ENCODE measurements at places on chromosomes 13 and 19.

DNA sequence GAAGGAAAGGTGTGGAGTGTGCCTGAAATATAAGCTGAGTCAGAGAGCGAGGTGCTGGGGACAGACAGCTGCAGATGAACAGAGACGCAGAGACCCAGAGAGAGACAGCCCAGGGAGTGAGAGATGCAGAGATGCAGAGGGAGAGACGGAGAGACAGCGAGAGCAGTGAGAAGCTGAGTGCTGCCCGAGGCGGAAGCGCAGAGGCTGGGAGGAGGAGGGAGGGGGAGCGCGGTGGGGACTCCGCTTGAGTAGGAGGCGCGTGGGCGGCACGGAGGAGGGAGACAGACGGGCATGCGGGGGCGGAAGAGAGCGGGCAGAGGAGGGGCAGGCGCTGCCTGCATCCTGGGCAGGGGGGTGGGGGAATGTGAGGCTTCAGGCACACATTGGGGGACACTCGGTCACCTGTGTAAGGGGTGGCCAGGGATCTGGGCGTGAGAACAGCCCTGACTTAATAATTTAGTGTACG, 25.7 kb downstream of the SLC8A2 start:
- no peak for DNase-seq

DNA sequence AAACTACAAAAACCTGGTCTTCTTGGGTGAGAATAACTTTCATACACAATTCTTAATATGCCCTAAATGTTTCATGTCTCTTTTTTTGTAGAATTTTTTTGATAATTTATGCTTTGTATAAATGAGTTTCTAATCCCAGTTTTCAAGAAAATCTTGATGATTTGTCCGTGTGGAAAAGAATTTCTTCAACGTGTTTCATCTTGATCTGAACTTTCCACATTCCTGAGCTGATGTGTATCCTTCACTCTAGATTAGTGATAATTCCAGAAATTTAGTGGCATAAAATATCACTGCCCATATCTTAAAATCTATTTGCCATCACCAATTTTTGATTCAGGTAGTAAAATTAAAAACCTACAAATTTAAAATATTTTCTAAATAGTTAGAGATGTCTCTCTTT, 24.6 kb downstream of the ZNF431 start:
- DNase-seq = no peak

GRCh38 chr19:35812220-35813042, at the start of gene PRODH2:
TSS of gene PRODH2 (minus strand) at chr19:35812845. CDS start at chr19:35812805, 40 bp downstream.
- no peak for DNase-seq

DNA sequence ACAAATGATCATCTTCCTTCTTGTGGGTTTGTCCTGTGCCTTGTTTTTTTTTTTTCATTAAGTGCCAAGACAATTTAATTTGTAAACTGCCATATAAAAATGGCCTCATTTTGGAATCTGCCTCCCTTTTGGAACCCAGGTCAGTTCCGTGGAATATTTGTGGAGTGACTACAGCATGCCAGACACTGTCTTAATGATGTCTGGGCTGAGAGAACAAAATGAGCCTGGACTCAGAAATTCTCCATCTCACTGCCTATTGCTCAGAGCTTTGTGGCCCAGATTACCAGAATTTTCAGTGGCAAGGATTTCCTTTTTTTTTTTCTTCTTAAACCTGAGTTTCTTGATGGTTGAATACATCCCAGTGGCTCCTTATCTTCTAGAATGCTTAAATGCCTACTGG, 340.6 kb downstream of the ENOX1 start:
- DNase-seq = no peak

DNA sequence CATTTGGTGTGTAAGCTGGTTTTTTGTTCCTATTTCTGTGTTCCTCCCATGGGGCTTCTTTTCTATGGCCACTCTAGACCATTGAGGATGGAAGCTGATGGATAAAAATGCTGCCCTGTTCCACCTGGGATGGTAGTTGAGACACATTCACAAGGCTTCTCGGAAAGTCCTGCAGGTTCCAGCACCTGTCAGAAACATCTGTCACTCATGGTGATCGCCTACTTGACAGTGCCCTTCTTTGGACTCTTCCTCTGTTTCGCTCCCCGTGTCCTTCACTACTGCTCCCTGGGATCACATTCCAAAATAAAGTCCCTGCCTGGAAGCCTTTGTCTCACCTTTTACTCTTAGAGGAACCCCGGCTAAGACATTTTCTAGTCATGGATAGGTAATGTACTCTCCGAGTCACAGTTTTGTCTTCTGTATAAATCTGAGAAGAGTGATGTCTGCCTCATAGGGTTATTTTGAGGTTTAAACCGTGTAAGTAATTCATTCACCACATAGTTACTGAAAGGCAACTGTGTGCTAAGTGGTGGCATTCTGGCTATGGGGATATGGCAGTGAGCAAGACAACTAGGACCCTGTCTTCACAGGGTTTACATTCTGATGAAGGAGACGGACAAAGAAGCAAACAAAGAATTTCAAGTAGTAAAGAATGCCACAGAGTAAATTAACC, 21.0 kb downstream of the UBAC2 start:
- no peak for DNase-seq

DNA sequence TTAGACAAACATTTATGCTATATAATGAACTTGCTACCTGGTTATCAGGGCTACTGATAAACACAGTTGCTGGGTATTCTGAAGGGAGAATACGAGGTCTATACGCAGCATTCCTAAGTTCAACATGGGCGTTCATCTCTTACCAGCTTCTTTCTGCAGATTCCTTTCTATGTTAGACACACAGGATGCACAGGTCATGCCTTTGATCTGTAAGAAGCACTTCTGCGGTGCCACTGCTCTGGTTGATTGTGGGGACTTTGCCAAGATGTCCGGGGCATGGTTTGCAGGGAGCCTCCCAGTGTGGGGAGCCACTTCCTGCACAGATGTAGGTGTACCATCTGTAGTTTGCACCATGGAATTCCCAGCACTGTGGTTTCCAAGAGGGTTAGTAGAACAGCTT, 40.9 kb downstream of the ATP7B start:
- DNase-seq = no peak

DNA sequence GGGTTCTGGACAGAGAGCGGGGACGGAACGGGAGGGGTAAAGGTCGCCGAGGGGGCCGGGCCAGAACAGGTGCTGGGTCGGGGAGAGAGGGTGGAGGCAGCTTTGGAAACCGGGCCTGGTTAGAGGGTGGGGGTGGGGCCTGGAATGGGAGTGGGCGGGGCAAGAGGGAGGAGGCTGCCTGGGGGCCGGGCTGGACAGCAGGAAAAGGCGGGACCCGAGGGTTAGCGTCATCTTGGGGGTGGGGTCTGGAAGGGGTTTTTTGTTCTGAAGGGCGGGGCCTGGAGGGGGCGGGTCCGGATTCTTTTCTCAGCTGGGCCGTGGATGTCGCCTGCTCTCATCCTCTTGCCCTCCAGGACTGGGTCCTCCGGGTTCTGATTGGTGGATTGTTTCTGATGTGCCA, 4.3 kb upstream of the ZNF813 start:
- no peak for DNase-seq

DNA sequence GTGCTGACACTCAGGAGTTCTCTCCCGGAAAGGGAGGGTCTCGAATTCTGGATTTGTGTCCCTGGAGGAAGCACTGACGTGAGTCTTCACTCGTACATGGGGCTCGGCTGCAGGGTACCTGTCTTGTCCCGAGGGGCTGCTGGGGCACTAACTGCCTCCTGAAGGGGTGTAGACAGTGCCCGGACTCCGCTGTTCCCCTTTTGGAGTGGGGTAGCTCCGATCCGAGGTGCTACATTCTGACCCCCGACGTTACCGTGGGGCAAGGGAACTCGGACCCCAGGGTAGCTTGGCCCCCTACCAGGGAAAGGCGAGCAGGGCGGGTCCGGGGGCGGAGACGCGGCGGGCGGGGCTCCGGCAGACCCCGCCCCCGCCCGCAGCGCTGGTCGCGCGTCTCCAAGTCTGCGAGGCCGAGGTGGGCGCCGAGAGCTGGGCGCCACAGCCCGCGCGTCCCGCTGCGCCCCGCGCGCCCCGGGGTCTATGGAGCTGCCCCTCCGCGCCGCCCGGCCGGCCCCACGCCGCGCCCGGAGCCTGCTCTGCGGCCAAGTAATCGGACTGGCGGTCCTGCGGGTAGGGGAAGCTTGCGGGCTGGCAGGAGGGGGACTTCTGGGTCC, at the start of gene NPAS1:
Gene NPAS1 (plus strand): TSS at position 407 of the 611 bp plus-strand sequence. CDS start 1,211 bp downstream, outside the sequence.
- no peak for DNase-seq

GRCh38 chr13:96636001-96636709, 358.1 kb downstream of the OXGR1 start:
- DNase-seq = no peak

DNA sequence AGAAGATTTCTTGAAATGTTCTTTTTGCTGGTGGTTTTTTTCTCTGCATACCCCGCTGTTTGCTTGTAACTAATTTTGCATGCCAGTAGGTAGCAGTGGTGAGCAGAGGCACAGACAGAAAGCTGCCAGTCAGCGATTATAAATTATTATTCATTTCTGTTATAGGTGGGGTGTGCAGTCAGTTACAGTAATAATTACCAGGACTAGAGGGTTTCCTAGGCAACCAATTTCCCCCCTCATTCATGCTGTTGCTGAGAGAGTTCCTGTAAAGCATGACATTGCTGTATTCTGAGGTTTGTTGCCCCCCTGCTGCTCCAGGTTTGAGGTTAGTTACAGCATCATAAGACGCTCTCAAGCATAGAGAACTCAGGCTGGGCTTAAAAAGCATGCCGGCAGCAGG, 104.5 kb downstream of the URI1 start:
- no peak for DNase-seq

- DNase-seq = no peak
Measured at GRCh38 chr19:18392926-18393325, 4.5 kb downstream of the LRRC25 start.

- DNase-seq = no peak
Measured at GRCh38 chr13:112995395-112996191, 26.6 kb downstream of the MCF2L start.

DNA sequence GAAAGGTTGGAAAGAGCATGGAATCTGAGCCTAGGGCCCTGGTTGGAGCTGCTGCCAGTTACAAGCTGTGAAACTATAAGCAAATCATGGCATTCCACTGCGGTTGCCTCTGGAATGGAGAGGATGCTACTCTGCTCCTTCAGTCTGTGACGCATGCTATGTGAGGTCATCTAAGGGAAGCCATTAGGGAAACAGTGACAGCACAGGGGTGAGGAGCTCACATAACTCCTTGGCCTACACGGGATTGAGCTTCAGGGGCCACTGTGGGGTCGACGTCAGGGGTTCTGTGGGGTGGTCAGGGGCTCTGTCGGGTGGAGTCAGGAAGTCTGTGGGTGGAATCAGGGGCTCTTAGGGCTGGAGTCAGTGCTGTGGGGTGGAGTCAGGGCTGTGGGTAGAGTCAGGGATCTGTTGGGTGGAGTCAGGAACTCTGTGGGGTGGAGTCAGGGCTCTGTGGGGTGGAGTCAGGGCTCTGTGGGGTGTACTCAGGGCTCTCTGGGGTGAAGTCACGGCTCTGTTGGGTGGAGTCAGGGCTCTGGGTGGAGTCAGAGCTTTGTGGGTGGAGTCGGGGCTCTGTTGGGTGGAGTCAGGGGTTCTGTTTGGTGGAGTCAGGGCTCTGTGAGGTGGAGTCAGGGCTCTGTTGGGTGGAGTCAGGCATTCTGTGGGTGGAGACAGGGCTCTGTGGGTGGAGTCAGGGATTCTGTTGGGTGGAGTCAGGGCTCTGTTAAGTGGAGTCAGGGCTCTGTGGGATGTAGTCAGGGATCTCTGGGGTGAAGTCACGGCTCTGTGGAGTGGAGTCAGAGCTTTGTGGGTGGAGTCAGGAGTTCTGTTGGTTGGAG, 35.8 kb upstream of the MEDAG start:
- DNase-seq = no peak

GRCh38 chr13:30120133-30120822, 187.1 kb downstream of the KATNAL1 start:
- no peak for DNase-seq

- no peak for DNase-seq
Measured at GRCh38 chr19:49557641-49558325, 22.6 kb downstream of the NOSIP start.

- DNase-seq = no peak
Measured at GRCh38 chr19:38733493-38734175, 10.6 kb downstream of the CAPN12 start.

DNA sequence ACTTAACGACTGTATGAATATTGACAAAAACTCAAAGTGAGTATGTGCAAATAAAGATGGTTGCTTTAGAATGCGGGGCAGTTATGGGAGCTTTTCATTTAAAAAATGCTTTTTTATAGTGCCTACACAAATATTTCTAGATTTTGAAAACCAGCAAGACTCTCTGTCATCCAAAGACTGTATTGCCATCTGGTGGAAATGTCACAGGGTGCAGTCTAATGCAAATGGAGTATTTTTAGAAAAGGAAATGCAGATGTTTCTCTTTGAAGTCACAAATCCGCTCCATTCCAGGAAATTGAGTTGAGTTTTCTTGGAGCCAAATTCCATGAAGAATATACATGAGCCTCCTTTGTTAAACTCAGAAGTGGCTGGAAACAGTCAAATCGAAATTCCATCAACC, 2.3 kb upstream of the C1QTNF9B start:
- no peak for DNase-seq

- no peak for DNase-seq
Measured at GRCh38 chr19:45446295-45446694, 21.5 kb upstream of the FOSB start.

DNA sequence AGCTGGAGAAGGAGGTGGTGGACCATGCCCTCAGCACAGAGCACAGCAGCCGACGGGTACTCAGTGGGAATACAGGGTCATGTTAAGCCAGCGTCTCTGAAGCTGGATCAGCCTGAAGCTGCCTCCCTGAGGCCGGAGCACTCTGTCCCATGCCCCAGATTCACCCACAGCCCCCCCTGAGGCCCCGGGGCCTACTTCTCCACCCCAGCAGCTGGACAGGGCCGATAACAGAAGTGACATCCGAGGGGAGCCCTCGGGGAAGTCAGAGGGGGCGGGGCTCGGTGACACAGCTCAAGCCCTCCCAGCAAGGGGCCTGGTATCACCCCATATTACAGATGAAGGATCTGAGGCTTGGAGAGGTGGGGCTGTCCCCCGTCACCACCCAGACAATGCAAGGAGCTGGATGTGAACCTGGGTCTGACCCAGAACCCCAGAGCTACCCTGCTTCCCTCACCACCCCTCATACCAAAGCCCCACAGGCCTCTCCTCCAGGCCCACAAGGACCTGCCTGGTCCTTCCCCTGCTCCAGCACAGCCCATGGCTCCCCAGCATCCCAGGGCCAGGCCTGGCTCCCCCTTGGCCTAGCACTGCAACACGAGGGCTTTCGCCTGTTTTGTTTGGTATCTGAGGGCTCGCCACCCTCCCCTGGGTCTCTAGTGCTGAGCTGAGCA, 5.7 kb downstream of the R3HDM4 start:
- no peak for DNase-seq

DNA sequence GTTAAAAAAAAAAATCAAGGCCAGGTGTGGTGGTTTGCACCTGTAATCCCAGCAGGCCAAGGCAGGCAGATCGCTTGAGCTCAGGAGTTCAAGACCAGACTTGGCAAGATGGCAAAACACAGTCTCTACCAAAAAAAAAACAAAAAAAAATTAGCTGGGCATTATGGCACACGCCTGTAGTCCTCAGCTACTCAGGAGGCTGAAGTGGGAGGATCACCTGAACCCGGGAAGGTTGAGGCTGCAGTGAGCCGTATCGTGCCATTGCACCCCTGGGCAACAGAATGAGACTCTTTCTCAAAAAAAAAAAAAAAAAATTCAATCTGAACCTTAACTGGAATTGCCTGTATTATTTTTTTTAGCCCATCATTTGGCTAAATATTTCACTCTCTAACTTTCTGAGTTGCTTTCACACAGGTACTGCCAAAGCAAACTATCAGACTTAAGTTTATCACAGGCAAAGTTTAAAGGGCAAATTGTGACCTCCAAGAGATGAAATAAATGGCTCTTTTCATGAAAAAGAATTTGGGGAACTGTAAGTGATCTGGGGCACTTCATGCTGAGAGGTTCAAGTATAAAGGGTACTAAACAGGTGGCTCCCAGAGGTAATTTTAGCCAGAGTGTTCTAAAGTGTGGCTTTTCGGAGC, 14.7 kb upstream of the SLC25A30 start:
- no peak for DNase-seq

All from mesothelial cell of epicardium (in vitro differentiated cells).